ENCODE measurements at places on chromosomes 6 and 20. TPM values are rescaled to one million over a fixed set of nuclear protein-coding genes. Genes with fewer than 3 reads are reported as not detected.

DNA sequence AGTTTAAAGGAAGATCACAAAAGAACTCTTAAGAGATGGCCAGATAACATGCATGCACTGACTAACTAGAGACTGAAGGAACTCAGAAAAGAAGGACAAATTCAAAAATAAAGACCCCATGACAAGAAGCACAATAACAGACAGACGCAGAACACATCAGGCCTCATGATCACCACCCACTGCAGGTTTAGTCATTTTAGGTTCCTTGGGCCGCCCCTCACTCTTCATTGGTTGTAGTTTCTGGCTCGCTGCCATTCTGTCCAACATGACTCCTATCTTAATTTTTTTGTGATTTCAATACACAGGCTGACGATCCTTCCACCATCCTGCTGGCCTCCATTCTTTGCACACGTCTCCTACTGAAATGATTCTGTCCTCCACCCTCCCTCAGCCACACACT lies 21.6 kb downstream of the STX7 start:
- H3K27me3 ChIP-seq, result no peaks in the 10 kb centered on the region
- H3K27ac ChIP-seq, result no peak overlapping the region
- no peaks in the 10 kb centered on the region for H3K36me3 ChIP-seq
- no peak for DNase-seq

GRCh38 chr6:108697561-108698161 lies 136.9 kb downstream of the FOXO3 start:
- no peak for DNase-seq
- H3K4me1 ChIP-seq, result no peaks in the 10 kb centered on the region
- no peak overlapping the region for H3K4me3 ChIP-seq
- no peaks in the 10 kb centered on the region for H3K27me3 ChIP-seq
- H3K27ac ChIP-seq, result no peak overlapping the region

DNA sequence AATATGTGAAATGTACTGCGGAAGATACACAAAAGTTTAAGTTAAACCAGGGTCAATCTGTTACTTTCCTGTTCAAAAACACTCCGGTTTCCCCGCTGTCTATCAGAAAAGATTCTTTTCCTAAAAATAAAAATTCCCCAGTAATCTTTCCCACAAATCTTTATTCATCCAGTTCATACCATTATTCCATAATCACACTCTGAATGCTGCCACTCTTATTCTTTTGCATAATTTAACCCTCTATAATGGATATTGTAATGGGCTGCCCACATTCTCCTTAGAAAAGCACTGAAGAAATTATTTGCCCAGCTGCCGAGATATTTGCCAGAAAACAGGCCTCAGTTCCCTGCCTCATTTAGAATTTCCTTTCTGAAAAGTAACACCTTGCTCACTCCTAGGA lies 68.6 kb downstream of the EPHA7 start:
- H3K27me3 ChIP-seq, result no peaks in the 10 kb centered on the region
- no peaks in the 10 kb centered on the region for H3K4me1 ChIP-seq
- DNase-seq, result no peak
- no peak overlapping the region for H3K27ac ChIP-seq
- H3K4me3 ChIP-seq, result no peak overlapping the region

The SERAC1 gene
- total RNA-seq, result 8.2 TPM

GRCh38 chr6:139448051-139448649 lies 73.7 kb upstream of the CITED2 start:
- no peak overlapping the region for H3K4me3 ChIP-seq
- DNase-seq, result no peak
- no peaks in the 10 kb centered on the region for H3K36me3 ChIP-seq
- H3K27me3 ChIP-seq, result no peaks in the 10 kb centered on the region
- H3K4me1 ChIP-seq, result no peaks in the 10 kb centered on the region

- H3K27ac ChIP-seq, result no peak within 1 kb of the TSS
- DNase-seq, result no peak
- peaks cover 22% of the 10 kb centered on the region for H3K4me1 ChIP-seq
- H3K4me3 ChIP-seq, result peak within 1 kb of the TSS; percentile 36
- no peaks in the 10 kb centered on the region for H3K36me3 ChIP-seq
Measured at GRCh38 chr20:62219992-62220665, at the start of gene HRH3. Gene HRH3 (minus strand): TSS chr20:62220278. CDS start chr20:62219970, 308 bp downstream.

DNA sequence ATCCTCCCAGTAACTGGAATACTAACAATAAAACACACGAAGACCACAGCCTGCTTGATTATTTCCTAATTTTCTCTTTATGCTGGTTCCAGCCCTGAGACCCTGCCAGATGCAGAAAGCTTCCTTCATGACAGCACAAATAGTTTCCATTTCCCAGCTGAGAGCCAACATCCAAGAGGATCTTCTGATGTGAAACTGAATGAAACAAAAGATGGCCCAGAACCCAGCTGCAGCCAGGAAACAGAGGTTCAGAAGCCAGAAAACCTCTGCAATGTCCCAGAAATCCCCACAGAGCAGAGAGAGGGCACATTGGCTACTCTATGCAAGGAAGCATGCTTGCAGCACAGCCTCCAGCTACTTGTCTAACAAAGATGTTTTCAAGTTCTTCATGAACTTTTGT lies 61.8 kb upstream of the PLEKHG1 start:
- H3K36me3 ChIP-seq, result no peaks in the 10 kb centered on the region
- no peak overlapping the region for H3K4me3 ChIP-seq
- no peak for DNase-seq
- no peaks in the 10 kb centered on the region for H3K27me3 ChIP-seq
- H3K4me1 ChIP-seq, result no peaks in the 10 kb centered on the region
- H3K27ac ChIP-seq, result no peak overlapping the region

- no peak overlapping the region for H3K4me3 ChIP-seq
- peak; percentile 48 for DNase-seq
Measured at GRCh38 chr6:46876126-46876525, 45.6 kb downstream of the ADGRF5 start.

DNA sequence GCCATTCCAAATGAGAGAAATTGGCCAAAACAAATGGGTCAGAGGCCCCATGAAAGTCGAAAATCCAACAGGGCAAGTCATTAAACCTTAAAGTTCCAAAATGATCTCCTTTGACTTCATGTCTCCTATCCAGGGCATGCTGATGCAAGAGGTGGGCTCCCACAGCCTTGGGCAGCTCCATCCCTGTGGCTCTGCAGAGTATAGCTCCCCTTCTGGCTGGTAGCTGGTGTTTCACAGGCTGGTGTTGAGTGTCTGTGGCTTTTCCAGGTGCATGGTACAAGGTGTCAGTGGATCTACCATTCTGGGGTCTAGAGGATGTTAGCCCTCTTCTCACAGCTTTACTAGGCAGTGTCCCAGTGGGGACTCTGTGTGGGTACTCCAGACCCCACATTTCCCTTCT lies 115.2 kb upstream of the LAMA2 start:
- no peaks in the 10 kb centered on the region for H3K27me3 ChIP-seq
- no peaks in the 10 kb centered on the region for H3K36me3 ChIP-seq
- no peak overlapping the region for H3K4me3 ChIP-seq
- H3K27ac ChIP-seq, result no peak overlapping the region
- DNase-seq, result no peak

- H3K36me3 ChIP-seq, result no peaks in the 10 kb centered on the region
- DNase-seq, result no peak
- H3K4me3 ChIP-seq, result no peak overlapping the region
- H3K4me1 ChIP-seq, result no peaks in the 10 kb centered on the region
- H3K27ac ChIP-seq, result no peak overlapping the region
Measured at GRCh38 chr6:163996491-163996890, 582.0 kb downstream of the QKI start.

The MAS1 gene
- total RNA-seq, result 0.17 TPM

The COL9A3 gene
- 5.8 TPM for total RNA-seq

DNA sequence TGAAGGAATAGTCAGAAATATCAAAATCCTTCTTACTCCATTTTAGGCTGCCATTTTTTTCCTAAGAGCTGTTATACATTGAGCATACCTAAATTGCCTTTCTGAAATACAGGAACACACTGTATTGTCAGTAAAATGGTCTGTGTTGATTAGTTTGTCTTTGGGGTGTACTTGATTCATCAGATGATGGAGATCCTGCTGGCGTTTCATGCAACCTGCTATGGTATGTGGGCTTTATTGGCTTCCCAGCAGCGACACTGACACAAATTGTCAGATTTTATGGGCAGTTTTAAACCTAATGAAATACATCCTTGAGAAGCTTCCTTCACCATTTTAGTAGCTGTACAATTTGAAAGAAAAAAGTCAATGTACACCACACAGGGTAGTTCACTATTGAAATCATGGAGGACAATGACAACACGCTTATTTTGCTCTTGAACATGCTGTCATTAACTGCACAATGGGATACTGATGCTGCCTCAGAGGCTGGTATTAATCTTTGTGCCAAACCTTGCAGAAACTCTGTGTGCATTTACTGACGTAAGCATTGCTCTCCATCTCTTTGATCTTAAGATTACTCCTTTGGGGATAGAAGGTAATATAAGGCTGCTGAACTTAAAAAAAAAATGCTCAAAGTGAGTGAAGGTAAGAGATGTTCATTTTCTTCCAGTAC lies 124.9 kb downstream of the LAMA2 start:
- no peaks in the 10 kb centered on the region for H3K4me1 ChIP-seq
- DNase-seq, result no peak
- no peak overlapping the region for H3K4me3 ChIP-seq

- H3K4me3 ChIP-seq, result no peak overlapping the region
- no peak overlapping the region for H3K27ac ChIP-seq
- no peak for DNase-seq
- no peaks in the 10 kb centered on the region for H3K36me3 ChIP-seq
Measured at GRCh38 chr6:140684776-140685550, 1310.5 kb upstream of the CITED2 start.

The DOK5 gene
- total RNA-seq, result 1.2 TPM

The PTGIS gene
- 34.6 TPM for total RNA-seq

GRCh38 chr6:36349240-36349639 lies 12.6 kb upstream of the BNIP5 start:
- DNase-seq, result peak; percentile 90
- H3K4me1 ChIP-seq, result no peaks in the 10 kb centered on the region
- no peak overlapping the region for H3K4me3 ChIP-seq
- peak overlapping the region; percentile 31 for H3K27ac ChIP-seq
- no peaks in the 10 kb centered on the region for H3K36me3 ChIP-seq

The TINAG gene
- total RNA-seq, result not detected

DNA sequence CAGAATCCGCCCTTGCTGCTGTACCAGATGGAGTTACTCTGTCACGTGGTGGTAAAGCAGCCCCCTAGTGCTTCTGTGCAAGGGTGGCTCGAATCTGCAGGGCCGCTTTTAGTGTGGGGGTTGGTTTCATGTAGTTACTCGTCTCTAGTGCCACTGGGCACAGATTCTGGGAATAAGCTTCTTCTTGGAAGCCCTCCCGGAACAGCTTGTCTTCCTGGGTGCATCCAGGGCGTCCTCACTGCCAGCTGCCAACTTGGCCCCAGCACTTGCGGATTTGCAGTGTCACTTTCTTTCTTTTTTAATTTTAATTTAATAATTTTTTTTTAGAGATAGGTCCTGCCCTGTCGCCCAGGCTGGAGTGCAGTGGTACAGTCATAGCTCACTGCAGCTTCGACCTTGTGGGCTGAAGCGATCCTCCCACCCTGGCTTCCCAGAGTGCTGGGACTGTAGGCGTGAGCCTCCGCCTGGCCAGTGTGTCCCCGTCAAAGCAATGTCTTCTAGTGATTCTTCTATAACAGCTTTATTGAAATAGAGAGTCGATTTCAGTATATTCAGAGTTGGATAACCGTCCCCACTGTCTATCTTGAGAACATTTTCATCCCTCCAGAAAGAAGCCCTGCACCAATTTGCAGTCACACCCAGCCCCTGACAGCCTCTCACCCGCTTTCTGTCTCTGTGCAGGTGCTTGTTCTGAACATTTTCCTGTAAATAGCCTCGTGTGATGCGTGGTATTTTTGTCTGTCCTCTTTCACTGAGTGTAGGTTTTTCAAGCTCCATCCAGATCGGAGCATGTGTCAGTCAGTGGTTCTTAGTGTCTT lies 25.9 kb downstream of the PYGB start:
- no peaks in the 10 kb centered on the region for H3K36me3 ChIP-seq
- no peaks in the 10 kb centered on the region for H3K27me3 ChIP-seq
- peak; percentile 79 for DNase-seq
- peaks cover 21% of the 10 kb centered on the region for H3K4me1 ChIP-seq
- no peak overlapping the region for H3K4me3 ChIP-seq
- peak overlapping the region; percentile 70 for H3K27ac ChIP-seq

GRCh38 chr6:45742591-45742990 lies 273.1 kb downstream of the CLIC5 start:
- no peak overlapping the region for H3K4me3 ChIP-seq
- no peaks in the 10 kb centered on the region for H3K27me3 ChIP-seq
- no peak overlapping the region for H3K27ac ChIP-seq
- no peaks in the 10 kb centered on the region for H3K36me3 ChIP-seq
- no peak for DNase-seq

DNA sequence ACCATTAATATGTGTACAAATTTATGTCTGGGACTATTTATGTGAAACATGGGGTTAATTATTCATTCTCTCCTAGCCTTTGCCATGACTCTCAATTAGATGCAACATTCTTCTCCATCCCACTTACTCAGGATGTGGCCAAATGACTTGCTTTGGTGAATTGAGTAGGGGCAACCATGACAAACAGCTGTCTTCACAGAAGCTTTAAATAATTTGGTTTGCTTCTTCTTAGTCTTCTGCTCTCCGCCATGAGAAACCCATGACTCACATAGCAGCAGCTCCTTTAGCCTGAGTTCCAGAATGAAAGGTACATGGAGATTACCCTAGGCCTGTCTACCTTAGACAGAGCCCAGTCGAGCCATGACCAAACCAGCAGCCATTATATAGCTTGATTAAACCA lies 74.7 kb downstream of the FRK start:
- H3K27ac ChIP-seq, result no peak overlapping the region
- no peak overlapping the region for H3K4me3 ChIP-seq
- no peaks in the 10 kb centered on the region for H3K4me1 ChIP-seq
- no peaks in the 10 kb centered on the region for H3K27me3 ChIP-seq

- H3K36me3 ChIP-seq, result no peaks in the 10 kb centered on the region
- no peak overlapping the region for H3K27ac ChIP-seq
- H3K4me3 ChIP-seq, result no peak overlapping the region
- H3K27me3 ChIP-seq, result no peaks in the 10 kb centered on the region
- DNase-seq, result no peak
- no peaks in the 10 kb centered on the region for H3K4me1 ChIP-seq
Measured at GRCh38 chr6:53984163-53984562, 127.1 kb upstream of the MLIP start.

GRCh38 chr6:90610751-90611542 lies 24.1 kb upstream of the MAP3K7 start:
- H3K4me3 ChIP-seq, result peak overlapping the region; percentile 43
- no peaks in the 10 kb centered on the region for H3K36me3 ChIP-seq
- H3K4me1 ChIP-seq, result no peaks in the 10 kb centered on the region
- H3K27me3 ChIP-seq, result peaks cover 2% of the 10 kb centered on the region
- peak overlapping the region; percentile 73 for H3K27ac ChIP-seq

DNA sequence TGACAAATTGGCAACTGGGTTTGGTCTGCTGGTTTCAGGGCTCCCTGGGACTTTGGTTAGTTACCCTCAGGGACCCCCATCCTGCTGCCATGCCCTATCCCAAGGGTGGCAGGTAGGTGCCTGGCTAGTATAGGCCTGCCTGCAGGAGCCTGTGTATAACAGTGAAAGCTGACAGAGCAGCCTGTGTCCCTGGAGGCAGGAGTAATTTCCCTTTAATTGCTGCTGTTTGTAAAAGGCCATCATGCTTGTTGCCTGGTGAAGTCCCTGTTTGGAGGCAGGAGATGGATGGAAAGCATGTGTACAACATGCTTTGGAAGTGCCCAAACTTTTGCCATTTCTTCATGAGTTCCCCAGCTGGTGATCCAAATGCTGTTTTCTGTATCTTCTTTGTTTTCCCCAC lies 30.1 kb downstream of the CMTR1 start:
- no peaks in the 10 kb centered on the region for H3K27me3 ChIP-seq
- no peak for DNase-seq
- no peak overlapping the region for H3K4me3 ChIP-seq
- H3K4me1 ChIP-seq, result no peaks in the 10 kb centered on the region
